A673 (cell line): ENCODE measurements at places on chromosomes 4 and X.

DNA sequence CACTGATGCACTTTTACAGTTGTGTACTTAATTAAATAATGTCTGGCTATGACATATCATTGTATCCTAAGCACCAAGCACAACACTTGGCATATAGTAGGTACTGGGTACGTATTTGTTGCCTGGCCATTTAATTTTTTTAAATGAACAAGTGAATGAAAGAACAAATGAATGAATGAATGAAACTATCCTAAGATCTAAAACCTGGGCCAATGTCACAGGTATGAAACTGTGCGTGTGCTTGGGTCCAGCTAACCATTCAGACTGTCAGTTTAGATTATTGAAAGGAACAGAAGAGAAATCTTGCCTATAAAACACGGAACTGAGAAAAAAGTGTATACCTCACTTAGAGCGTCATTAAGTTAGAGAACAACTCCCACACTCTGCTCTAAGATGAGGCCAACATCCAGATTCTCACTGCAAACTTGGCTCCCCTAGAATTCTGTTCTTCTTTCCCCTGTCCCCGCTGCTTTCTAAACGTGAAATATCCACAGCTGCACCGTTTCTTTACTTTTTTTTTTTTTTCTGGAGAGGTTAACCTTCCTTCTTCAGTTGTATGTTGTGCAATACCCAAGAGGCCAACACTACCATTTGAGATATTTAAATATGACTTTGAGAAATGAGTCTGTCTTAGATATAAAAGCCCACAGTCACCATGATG lies 17.3 kb upstream of the SEL1L3 start:
- no peak for DNase-seq

DNA sequence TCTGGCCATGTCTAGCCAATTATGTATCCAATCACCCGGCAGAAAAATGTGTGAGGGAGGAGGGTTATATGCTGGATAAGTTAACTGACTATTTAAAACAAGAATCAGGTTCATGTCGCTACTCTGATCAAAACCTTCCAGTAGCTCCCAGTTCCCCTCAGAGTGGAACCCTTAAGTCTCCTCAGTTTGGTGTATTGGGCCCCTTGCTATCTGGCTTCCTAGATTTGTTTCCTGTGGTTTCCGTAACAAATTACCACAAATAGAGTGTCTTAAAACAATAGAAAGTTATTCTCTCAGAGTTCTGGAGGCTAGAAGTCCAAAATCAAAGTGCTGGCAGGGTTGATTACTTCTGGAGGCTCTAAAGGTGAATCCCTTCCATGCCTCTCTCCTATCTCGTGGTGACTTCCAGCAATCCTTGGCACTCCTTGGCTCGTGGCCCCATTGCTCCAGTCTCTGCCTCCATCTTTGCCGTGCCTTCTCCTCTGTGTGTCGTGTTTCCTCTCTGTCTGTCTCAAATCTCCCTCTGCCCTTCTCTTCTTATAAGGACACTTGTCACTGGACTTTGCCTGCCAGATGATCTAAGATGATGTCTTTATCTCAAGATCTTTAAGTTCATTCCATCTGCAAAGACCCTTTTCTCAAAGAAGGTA lies 10.5 kb upstream of the ENPP6 start:
- no peak for DNase-seq

DNA sequence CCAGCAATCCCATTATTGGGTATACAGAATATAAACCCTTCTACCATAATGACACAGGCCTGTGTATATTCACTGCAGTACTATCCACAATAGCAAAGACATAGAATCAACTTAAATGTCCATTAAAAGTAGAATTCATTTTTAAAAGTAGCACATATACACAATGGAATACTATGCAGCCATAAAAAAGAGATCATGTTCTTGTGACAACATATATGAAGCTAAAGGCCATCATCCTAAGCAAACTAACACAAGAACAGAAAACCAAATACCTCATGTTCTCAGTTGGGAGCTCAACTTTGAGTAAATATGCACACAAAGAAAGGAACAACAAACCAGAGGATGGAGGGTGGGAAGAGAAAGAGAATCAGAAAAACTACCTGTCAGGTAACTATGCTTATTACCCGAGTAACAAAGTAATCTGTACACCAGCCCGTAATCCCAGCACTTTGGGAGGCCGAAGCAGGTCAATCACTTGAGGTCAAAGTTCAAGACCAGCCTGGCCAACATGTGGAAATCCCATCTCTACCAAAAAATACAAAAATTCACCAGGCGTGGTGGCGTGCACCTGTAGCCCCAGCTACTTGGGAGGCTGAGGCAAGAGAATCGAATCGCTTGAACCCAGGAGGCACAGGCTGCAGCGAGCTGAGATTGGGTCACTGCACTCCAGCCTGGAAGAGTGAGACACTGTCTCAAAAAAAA lies 22.8 kb downstream of the DHX15 start:
- DNase-seq = no peak

GRCh38 chr4:101019313-101019712 lies 328.0 kb downstream of the PPP3CA start:
- no peak for DNase-seq

DNA sequence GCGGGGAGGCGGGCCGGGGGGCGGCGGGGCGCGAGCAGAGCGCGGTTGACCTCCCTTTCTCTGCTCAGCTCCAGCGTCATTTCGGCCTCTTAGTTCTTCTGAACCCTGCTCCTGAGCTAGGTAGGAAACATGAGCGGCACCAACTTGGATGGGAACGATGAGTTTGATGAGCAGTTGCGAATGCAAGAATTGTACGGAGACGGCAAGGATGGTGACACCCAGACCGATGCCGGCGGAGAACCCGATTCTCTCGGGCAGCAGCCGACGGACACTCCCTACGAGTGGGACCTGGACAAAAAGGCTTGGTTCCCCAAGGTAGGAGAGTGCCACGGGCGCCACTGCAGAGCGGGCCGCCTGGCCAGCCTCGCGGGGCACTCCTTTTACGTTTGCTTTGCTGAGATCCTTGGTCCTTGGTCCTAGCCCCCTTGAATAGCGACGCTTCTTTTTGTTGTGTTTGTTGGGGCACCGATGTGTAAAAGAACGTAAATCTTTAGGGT lies at the start of gene HTATSF1:
TSS of gene HTATSF1 (plus strand) at position 37 of the 497 bp plus-strand sequence. CDS start at position 130, 93 bp downstream.
- no peak for DNase-seq

DNA sequence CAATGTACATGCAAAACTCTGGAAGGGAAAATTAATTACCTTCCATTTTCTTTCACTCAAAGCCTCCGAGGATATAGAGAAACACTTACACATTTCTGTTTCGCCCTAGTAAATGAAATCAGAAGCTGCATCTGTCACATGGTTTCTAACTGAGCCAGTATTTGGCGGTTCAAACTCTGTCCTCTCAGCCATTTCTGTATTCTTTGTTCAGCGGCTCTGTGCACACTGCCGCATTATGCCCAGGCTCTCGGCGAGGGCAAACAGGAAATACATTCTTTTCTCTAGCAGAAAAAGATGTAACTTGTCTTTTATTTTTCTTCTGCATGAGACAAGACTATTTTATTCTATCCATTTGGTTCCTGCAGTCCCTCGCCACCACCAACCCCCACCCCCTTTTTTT lies 71.4 kb upstream of the GPM6B start:
- no peak for DNase-seq

- no peak for DNase-seq
These were observed 773 bp upstream of the ZNF827 start for GRCh38 chr4:145939441-145939750.

- DNase-seq = no peak
These were observed 74.4 kb downstream of the HTRA3 start for GRCh38 chr4:8343967-8344331.

GRCh38 chr4:37441231-37442061 lies 196.9 kb downstream of the NWD2 start:
- DNase-seq = no peak

- DNase-seq = no peak
These were observed 115.5 kb upstream of the FAM9C start for GRCh38 chrX:13159886-13160285.

DNA sequence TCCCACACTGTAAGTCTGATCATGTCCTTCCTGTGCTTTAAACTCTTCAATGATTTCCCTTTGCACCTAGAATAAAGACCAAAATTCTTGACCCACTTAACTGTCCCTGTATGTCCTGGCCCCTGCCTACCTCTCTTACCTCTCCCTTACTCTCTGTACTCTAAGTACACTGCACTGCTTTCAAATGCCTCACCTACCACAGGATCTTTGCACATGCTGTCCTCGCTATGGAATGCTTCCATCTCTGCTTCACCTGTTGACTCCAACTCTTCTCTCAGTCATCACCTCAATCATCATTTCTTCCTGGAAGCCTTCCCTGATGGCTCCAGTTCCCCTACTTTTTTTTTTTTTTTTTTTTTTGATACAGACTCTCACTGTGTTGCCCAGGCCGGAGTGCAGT lies 29.0 kb upstream of the SEPTIN6 start:
- DNase-seq = no peak

- DNase-seq = no peak
These were observed 76.0 kb downstream of the GLRA3 start for GRCh38 chr4:174753021-174753420.

- no peak for DNase-seq
These were observed 97.8 kb downstream of the SHROOM3 start for GRCh38 chr4:76532805-76533204.

- no peak for DNase-seq
These were observed 242.5 kb upstream of the VCX3A start for GRCh38 chrX:6777238-6778002.

DNA sequence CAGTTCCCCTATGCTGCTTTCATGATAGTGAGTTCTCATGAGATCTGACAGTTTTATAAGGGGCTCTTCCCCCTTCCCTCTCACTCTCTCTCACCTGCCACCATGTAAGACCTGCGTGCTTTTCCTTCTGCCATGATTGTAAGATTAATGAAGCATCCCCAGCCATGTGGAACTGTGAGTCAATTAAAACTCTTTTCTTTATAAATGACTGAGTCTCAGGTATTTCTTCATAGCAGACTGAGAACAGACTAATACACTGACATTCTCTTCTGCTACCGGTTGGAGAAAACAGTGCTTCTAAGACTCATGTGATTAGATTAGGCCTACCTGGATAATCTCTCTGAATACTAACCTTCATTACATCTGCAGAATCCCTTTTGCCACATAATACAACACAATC lies 45.4 kb upstream of the TRPC5OS start:
- DNase-seq = no peak

DNA sequence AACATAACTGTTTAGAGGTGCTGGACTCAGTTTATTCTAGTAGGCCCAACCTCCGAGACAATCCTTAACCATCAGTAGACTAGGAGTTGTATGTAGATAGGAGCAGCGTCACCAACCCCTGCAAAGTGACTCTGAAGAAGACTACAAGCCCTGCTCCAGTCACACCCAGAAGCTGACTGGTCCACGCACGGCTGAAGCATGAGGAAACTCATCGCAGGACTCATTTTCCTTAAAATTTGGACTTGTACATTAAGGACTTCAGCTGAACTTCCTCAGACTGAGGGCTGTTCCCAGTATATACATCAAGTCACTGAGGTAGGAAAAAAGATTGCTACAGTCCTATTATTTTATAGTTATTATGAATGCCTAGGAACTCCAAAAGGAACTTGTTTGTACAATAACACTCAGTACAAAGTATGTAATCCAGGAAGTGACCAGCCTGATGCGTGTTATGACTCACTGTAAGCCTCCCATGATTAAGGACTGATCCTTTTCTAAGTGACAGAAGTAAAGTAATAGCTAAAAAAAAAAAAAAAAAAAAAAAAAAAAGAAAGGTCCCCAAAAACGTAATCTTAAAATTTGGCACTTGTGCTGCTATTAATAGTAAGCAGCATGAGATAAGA lies 41.6 kb upstream of the UGT2B7 start:
- peak; percentile 26 for DNase-seq

- DNase-seq = no peak
These were observed 69.1 kb downstream of the RHOH start for GRCh38 chr4:40265910-40266274.

- peak; percentile 34 for DNase-seq
These were observed 1.5 kb downstream of the FHDC1 start for GRCh38 chr4:152937336-152938236.

DNA sequence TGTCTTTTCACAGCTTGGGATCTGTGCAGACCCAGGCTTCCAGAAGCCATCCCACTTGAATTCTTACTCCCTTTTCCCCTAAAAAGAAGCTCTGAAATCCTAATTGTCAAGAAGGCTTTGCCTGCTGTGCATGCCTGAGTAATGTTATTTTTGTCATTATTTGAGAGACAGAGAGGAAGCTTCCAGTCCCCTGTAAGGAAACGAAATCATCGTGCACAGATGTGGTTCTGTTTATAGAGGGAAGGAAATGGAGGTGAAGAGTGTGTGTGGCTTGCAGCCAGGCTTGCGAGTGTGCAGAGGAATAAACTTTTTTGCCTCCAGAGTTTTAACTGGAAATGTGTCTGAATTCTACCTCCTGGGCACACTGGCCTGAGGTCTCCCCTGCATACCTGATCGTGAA lies 70.2 kb downstream of the TBL1X start:
- peak; percentile 27 for DNase-seq

DNA sequence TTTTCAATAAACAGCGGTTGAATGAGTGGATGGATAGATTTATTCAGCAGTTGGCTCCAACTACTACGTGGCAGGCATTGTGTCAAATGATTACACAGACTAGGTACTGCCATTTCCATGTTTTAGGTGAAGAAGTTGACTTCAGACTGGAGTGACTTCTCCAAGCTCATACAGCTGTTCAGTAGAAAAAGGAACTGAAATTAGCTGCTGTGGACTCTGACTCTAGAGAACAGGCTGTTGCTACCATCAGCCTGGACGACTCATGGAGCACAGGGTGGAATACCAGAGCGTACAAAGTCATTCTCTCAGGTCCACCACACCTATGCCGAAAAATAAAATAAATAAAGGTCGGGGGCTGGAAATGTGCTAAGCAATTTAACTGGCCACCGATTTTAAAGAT lies 45.3 kb downstream of the TENM3 start:
- no peak for DNase-seq

- no peak for DNase-seq
These were observed 1025.0 kb upstream of the PCDH10 start for GRCh38 chr4:132123870-132124623.

DNA sequence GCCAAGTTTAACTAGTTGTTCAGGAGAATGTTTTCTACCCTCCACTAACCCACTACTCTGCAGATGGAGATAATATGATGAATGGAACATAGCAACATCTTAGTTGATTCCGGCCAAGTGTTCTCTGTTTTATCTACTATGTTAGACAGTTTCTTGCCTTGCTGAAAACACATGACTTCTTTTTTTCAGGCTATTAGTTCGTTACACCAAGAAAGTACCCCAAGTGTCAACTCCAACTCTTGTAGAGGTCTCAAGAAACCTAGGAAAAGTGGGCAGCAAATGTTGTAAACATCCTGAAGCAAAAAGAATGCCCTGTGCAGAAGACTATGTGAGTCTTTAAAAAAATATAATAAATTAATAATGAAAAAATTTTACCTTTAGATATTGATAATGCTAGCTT lies 13.3 kb downstream of the ALB start:
- no peak for DNase-seq

- no peak for DNase-seq
These were observed 8.2 kb downstream of the TEX13C start for GRCh38 chrX:125327891-125328290.

DNA sequence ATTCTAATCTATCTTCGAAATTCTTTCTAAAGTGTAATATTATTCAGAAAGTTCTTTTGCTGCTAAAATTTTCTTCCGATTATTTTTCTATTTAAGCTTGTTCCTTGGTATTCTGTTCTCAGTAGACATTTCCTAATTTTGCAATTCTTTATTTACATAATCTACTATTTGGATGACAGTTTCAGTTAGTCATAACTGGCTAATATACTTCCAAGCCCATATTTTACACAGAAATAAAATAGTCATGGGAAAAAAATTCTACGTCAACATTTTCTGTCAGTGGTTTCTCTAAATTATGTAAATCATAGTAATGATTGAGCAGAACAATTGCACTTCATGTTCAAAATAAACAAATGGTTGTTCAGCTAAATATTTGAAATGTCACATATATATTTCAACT lies 178.0 kb upstream of the ANKRD50 start:
- DNase-seq = no peak
